Stimulated activated CD8-positive, alpha-beta memory T cell treated with anti-CD3 and anti-CD28 coated beads, Interleukin-15, amount 100 ng/mL, for 1 hour (primary cell): ENCODE measurements at places on chromosomes 12 and 14.

GRCh38 chr12:105721891-105722290, 391.4 kb downstream of the C12orf75 start:
- no peak for DNase-seq

- no peak for DNase-seq
These were observed 1.3 kb upstream of the DYNC1H1 start for GRCh38 chr14:101963052-101963451.

DNA sequence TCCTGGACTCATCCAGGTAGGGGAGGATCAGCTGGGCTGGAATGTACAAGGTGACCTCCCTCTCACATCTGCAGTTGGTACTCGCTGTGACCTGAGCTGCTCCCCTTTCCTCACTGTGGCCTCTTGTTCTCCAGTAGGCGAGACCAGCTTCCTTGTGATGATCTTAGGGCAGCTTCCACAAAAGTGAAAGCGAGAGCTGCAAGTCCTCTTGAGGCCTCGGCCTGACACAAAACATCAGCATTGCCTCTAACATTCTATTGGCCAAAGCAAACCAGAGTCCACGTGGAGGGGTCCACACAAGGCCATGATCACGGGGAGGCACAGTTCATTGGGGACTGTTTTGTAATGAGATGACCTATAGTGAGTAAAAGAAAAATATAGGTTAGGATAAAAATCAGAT, 127.5 kb downstream of the SMOC1 start:
- DNase-seq: no peak

- no peak for DNase-seq
These were observed 74.4 kb upstream of the MAP1LC3B2 start for GRCh38 chr12:116484807-116485206.

- no peak for DNase-seq
These were observed at the start of gene C3AR1 for GRCh38 chr12:8065991-8066594. TSS of gene C3AR1 (minus strand) at chr12:8066359. CDS start at chr12:8060185, 6,174 bp downstream.

GRCh38 chr14:54529811-54530210, 20.1 kb downstream of the CGRRF1 start:
- DNase-seq: no peak

GRCh38 chr12:3326850-3327780, 163.9 kb upstream of the PRMT8 start:
- DNase-seq: no peak

- no peak for DNase-seq
These were observed 446.0 kb downstream of the AEBP2 start for GRCh38 chr12:19885093-19885812.

DNA sequence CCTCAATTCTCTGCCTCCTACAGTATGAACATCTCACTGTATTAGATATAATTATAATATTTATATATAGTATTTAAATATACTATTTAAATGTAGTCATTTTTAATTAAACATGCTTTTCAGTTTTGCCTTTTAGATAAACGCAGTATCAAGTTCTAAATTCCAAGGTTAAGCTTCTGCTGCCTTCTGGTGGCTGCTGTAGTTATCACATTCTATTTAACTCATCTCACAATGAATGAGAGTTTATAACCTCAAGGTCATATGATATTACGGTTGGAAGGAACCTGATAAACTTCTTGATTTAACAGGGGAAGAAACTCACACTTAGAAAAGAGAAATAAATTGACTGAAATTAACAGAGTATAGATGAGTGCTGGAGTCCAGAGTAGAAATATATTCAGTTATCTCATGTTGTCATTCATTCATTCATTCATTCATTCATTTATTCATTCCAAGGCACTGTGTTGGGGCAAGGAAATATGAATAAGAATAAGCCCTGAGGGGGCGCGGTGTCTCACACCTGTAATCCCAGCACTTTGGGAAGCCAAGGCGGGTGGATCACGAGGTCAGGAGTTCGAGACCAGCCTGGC, 31.9 kb downstream of the GUCY2C start:
- DNase-seq: peak; percentile 5

DNA sequence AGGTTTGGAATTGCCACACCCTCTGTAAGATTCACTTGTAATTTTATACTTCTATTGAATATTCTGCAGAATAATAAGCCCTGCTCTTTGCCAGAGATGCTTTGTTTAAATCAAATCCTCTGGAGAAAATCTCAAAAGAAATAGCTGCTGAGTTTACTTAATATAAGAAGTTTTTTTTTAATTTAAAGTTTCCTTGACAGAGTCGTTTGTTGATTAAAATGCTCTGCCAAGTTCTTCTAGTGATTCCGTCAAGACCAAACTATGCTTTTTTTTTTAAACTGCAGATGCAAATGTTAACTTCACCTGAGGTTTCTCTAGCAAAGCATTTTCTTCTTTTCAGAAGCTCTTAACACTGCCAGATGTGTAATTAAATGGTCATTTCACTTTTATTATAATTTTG, 13.4 kb upstream of the NAV3 start:
- no peak for DNase-seq

DNA sequence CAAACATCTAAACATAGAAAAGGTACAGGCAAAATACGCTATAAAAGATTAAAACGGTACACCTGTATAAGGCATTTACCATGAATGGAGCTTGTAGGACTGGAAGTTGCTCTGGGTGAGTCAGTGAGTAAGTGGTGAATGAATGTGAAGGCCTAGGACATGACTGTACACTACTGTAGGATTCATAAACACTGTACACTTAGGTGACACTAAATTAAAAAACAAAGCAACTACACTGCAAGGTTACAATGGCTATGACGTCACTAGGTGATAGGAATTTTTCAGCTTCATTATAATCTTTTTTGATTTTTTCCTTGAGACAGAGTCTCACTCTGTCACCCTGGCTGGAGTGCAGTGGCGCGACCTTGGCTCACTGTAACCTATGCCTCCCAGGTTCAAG, 269.2 kb downstream of the KSR2 start:
- no peak for DNase-seq

- DNase-seq: no peak
These were observed 274.2 kb downstream of the ETNK1 start for GRCh38 chr12:22899184-22899583.

DNA sequence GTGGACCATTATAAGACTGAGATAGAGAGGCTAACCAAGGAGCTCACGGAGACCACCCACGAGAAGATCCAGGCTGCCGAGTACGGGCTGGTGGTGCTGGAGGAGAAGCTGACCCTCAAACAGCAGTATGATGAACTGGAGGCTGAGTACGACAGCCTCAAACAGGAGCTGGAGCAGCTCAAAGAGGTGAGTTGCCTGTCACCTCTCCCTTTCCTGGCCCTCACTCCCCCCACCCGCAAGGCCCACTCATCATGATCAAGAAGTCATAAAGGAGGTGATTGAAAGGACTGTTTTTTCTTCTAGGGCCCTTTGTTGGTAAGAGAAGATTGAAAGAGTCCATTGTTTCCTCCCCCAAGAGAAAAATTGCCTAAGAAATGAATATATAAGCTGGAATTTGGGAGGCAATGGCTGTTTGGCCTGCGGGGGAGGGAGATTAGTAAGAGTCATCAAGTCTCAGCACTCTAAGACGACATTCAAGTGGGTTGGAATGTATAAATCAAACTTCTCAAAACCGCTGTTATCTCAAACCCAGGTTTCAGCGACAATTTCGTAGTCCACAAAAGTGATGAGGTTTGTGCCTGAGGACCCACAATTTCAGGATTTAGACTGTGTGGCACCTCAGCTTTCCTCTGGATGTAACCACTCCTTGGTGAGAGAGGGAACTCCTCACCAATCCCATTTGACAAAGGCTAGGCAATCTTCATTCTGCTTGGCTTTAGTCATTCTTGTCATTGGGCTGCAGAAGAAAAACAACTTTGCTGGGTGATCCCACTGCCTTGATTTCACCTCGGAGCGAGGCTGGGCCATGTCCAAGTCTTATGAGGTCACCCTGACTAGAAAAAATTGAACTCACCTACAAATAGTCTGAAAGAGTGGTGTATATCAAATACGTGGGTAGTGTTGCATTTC, 966 bp downstream of the BICD1 start:
- no peak for DNase-seq

DNA sequence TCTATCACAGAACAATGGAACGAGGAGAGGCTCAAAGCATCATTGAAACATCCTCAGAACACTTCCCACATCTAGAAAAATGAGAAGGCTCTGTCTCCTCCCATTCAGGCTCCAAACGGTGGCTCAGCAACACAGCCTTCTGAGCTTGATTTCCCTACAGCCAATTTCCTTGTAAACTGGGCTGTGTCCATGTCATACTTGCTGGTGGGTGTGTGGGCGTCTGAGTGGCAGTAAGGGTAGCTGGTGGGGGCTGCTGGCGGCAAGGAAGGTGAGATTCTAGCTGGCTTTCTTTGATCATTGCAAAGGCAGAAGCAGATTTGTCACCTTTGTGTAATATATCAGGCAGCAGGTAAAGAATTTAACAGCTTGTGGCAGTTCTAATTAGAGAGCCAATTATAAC, 163.7 kb downstream of the CALM1 start:
- DNase-seq: no peak

- no peak for DNase-seq
These were observed 1.1 kb downstream of the NUMB start for GRCh38 chr14:73457041-73457923.

DNA sequence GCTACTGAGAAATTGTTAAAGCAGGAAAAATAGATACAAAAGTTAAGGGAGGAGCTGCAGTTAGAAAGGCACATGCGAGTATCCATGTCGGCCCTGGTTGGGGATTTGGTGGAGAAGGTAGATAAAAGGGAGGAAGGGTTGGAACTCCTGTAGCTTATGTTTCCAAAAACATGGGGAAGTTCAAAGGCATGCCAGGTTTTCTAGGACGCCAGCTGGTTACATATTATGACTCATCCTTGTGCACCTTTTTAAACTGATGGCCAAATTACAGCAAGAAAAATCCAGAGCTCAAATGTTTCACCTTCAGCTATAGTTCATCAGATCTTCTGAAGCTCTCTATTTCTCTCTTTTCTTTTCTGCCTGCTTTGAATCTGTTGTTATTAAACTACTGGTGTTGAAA, 13.2 kb upstream of the MAP4K5 start:
- no peak for DNase-seq

DNA sequence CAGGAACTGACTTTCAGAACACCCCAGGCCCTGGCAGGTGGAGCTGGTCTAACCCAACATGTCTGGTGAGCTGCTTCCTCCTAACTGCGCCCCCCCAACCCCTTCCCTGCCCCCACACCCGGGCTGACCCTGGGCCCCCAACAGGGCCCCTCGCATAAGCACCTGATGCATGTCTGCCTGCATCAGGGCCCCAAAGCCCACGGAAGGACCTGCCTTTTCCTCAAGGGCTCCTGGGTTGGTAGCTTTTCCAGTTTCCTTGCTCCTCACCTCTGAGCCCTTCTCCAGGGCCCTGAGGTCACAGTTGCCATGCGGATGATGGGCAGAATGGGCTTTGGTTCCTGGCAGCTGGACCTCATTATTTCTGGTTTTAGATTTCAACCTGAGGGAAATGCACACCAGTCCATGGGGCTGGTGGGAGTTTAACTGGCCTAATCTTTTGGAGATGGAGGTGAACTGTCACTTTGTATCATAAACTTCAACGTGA, 18.5 kb downstream of the TESC start:
- DNase-seq: no peak

- DNase-seq: no peak
These were observed 105.8 kb downstream of the KCNC2 start for GRCh38 chr12:75103822-75104221.

GRCh38 chr12:117467588-117467987, 106.2 kb upstream of the NOS1 start:
- no peak for DNase-seq

- no peak for DNase-seq
These were observed 38.3 kb upstream of the PNMA1 start for GRCh38 chr14:73752297-73752992.

DNA sequence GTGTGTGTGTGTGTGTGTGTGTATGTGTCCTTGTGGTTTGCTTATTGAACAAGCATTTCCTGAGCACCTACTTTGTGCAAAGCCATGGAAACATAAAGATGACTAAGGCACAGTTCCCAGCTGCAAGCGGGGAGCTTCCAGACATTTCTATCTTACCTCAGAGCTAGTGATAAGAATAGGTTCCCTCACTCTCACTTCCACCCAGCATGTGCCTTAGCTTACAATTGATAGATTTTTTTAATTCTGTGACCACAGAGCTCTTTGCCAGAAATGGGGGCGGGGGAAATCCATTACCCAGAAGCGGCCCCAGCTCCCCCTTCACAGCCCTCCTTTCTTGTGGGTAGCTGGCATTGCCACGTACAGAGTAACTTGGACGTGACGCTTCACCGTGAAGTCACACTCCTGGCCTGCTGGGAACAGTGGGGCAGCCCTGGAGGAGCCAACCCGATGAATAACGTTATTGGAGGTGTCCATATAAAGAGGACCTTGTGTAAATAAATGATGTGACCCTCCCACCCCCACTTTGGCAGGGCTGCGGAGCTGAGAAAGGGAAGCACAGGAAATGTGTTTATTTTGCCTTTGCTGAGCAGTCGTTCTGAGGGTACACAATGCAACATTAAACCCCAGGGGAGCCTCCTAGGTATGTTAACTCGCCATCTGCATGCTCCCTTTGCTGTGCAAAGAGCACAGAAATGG, 238.9 kb downstream of the CHST11 start:
- DNase-seq: peak; percentile 32

DNA sequence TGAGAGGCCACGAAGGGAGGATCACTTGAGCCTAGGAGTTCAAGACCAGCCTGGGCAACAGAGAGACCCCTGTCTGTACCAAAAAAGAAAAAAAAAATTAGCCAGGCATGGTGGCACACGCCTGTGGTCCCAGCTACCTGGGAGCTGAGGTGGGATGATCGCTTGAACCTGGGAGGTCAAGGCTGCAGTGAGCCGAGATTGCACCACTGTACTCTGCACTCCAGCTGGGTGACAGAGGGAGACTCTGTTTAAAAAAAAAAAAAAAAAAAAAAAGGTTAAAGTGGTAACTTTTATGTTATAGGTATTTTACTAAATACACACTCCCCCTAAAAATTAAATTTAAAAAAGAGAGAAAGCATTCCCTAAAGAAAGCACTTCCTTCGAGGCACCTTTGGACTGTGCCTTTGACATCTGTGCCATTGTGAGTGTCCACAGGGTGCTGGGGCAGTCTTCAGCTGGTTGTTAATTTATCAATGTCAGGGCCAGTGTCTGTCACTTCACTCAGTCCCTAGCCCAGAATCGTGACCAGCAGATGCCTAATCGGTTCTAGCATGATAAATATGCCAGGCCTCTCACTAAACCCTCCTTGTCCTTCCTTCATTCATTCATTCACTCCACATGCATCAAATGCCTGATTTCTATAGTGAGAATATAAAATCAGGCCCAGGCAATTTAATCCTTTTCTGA, 63.1 kb downstream of the B4GALNT3 start:
- DNase-seq: no peak

DNA sequence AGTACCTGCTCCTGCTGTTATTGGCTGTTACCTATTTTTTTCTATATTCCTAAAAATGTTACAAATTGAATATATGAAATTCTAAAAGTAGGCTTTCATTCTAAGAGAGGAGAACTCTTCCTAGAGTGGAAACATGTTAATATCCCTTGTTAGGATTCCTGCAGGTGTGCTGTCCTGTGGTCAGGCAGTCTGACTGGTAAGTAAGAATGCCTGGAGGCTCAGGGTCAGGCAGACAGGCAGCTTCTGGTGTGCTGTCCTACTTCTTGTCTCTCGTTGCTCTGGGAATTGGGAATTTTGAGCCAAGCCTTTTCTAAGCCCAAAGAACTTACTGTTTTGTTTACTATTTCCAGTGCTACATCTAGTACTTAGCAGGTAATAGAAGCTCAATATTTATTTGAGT, 10.3 kb downstream of the PPHLN1 start:
- DNase-seq: no peak

GRCh38 chr12:108442067-108442466, 73.0 kb upstream of the FICD start:
- DNase-seq: no peak

- DNase-seq: no peak
These were observed 816.9 kb downstream of the AACS start for GRCh38 chr12:125882141-125882540.
